Neural cell (in vitro differentiated cells): ENCODE measurements at places on chromosomes 2 and 18. TPM values are rescaled to one million over a fixed set of nuclear protein-coding genes. Genes with fewer than 3 reads are reported as not detected.

The BBS5 gene
- 4.6 and 9.1 TPM in 2 replicates for polyA plus RNA-seq

The POTEC gene
- polyA plus RNA-seq, result not detected in 2 replicates

The SERPINB12 gene
- polyA plus RNA-seq, result not detected in 2 replicates

The SERPINB10 gene
- not detected in 2 replicates for polyA plus RNA-seq

The C2orf78 gene
- not detected in 2 replicates for polyA plus RNA-seq

The TMEM163 gene
- 3.1 and 3.5 TPM in 2 replicates for polyA plus RNA-seq

The IL1F10 gene
- not detected in 2 replicates for polyA plus RNA-seq

The KCNE4 gene
- polyA plus RNA-seq, result 0.32 TPM in 1 of 2 replicates, not detected in the other

The SDC1 gene
- polyA plus RNA-seq, result 14.9 and 16.6 TPM in 2 replicates

The ITPRIPL1 gene
- polyA plus RNA-seq, result not detected in 2 replicates

The ZFAND2B gene
- polyA plus RNA-seq, result 73.6 and 101 TPM in 2 replicates

The TUBA4A gene
- 0.82 TPM in 1 of 2 replicates, not detected in the other for polyA plus RNA-seq

The BOLL gene
- not detected in 2 replicates for polyA plus RNA-seq

The ARHGAP28 gene
- polyA plus RNA-seq, result 9.8 and 10.3 TPM in 2 replicates

The C1GALT1C1L gene
- not detected in 2 replicates for polyA plus RNA-seq

The MGAT5 gene
- 40.9 and 42.1 TPM in 2 replicates for polyA plus RNA-seq

The ANKRD62 gene
- not detected in 2 replicates for polyA plus RNA-seq

The LIMS3 gene
- 2.2 and 2.7 TPM in 2 replicates for polyA plus RNA-seq

The RFTN2 gene
- 0.06 TPM in 2 replicates for polyA plus RNA-seq

The ANKRD30BL gene
- not detected in 2 replicates for polyA plus RNA-seq

The TIGD1 gene
- 29.3 and 29.9 TPM in 2 replicates for polyA plus RNA-seq

The OTOS gene
- not detected in 2 replicates for polyA plus RNA-seq

The ITGAV gene
- 5.6 and 6.6 TPM in 2 replicates for polyA plus RNA-seq

The ICOS gene
- not detected in 2 replicates for polyA plus RNA-seq

The HSPD1 gene
- polyA plus RNA-seq, result 226 and 229 TPM in 2 replicates

The OSBPL1A gene
- polyA plus RNA-seq, result 19.2 and 24.9 TPM in 2 replicates

The TUBA3E gene
- polyA plus RNA-seq, result not detected in 2 replicates

The GKN1 gene
- not detected in 2 replicates for polyA plus RNA-seq

The AQP12B gene
- not detected in 2 replicates for polyA plus RNA-seq

The VWA3B gene
- polyA plus RNA-seq, result not detected in 2 replicates

The FHOD3 gene
- polyA plus RNA-seq, result 19.4 and 22.3 TPM in 2 replicates

The DSEL gene
- polyA plus RNA-seq, result 31.2 and 33.6 TPM in 2 replicates

The UPP2 gene
- polyA plus RNA-seq, result 0.12 and 0.16 TPM in 2 replicates

The HOXD1 gene
- not detected in 2 replicates for polyA plus RNA-seq
